ENCODE measurements at places on chromosomes 16 and 17.

DNA sequence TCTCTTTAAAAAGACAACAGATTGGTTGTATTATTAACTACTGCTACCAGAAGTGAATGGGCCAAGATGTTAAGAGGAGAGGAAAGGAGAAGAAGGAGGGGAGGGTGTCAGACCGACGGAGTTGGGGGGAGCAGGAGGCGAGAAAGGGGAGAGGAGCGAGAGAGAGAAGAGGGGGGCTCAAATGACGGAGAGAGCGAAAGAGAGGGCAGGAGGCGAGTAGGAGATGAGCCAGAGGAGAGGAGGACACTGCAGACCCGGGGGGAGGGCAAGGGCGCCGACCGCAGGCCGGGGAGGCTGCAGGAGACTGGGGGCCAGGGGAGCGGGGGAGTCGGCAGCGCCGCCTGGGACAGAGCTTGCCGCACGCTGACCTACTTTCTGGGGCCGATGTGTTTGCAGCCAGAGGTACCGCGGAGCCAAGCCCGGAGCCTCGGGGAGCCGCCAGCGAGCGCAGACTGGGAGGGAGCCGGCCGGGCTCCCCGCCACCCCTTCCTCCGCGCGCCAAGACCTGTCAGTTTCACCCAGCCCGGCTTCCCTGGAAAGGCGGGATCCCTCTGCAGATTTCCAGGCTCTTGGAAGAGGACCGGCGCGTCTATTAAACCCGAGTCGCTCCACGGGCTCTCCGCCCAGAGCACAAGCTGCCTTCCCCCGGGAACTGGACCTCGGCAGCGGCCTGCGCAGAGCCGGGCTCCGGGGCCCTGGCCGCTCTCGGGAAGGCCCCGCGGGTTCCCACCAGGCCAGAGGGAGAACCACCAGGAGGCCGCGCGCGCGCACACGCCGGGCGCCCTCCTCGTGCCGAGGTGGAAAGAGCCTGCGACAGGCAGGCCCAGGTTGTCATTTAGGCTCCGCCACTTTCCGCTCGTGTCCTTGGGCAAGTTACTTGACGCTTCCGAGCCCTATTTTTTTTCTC lies 74.6 kb downstream of the CMC2 start:
- peak; percentile 39 for DNase-seq

- no peak for DNase-seq
These were observed 29.4 kb downstream of the TEKT3 start for GRCh38 chr17:15311996-15312395.

GRCh38 chr16:70375636-70376611 lies 29.2 kb downstream of the DDX19A start:
- no peak for DNase-seq

DNA sequence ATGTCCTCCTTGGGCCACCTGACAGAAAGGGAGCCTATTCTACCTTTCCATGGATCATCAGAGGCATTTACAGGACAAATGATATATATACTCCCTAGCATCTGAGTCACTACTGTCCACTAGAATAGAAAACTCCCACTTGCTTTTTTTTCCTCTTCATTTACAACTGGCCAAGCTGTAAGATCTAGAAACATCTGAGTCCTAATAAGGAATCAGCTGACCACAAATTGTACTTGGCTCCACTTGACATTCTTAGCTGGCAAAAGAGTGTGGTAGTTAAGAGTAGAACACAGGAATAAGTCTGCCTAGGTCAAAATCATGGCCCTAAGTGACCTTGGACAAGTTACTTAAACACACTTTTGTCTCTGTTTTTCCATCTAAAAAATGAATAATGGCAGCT lies 5.2 kb downstream of the RUSF1 start:
- DNase-seq: no peak

DNA sequence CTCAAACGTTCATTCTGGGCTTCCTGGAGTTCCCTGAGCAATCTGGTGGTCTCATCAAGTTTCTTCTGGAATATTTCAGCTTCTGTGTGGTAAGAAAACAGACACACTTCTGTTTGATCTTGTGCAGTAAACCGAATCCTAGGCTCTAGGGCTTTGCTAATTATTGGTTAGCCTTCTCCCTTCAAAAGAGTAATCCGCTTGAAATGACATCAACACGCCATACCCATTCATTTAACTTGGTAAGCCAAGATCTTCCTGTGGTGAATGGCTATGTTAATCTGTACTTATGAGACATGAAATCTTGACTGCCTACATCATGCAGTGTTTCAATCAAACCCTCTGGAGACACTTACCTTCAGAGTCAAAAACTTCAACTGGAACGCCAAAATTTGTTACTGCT lies 48.5 kb downstream of the BRD7 start:
- DNase-seq: no peak

- DNase-seq: no peak
These were observed 300.0 kb upstream of the IRX3 start for GRCh38 chr16:54586474-54587175.

DNA sequence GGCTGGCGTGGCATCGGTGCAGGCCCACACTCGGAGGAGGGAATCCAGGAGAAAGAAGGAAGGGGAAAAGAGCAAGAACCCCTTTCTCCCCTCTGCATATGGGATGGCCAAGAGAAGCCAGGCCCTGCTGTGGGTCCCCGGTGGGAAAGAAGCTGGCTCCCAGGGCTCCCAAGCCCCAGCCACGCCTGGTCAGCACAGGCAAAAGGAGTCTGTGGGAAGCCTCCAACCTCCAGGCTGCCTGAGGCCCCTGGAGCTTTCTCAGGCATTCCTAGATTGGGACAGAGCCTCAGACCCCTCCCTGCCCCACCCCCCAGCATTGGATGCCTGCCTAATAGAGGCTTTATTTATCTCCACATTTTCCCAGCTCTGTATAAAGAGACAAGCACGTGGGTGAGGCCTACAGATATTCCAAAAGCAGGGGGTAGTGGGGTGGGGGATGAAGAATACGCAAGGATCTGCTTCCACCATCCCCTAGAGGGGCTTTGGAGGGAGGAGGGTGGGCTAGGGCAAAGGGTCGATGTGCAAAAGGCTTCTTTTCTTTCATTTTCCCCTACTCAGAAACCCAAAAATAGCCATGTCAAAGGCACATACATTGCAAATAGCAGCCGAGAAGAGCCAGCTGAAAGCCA lies 56.4 kb downstream of the MPRIP start:
- no peak for DNase-seq

- peak; percentile 49 for DNase-seq
These were observed 659.9 kb upstream of the SOX9 start for GRCh38 chr17:71460943-71461342.

DNA sequence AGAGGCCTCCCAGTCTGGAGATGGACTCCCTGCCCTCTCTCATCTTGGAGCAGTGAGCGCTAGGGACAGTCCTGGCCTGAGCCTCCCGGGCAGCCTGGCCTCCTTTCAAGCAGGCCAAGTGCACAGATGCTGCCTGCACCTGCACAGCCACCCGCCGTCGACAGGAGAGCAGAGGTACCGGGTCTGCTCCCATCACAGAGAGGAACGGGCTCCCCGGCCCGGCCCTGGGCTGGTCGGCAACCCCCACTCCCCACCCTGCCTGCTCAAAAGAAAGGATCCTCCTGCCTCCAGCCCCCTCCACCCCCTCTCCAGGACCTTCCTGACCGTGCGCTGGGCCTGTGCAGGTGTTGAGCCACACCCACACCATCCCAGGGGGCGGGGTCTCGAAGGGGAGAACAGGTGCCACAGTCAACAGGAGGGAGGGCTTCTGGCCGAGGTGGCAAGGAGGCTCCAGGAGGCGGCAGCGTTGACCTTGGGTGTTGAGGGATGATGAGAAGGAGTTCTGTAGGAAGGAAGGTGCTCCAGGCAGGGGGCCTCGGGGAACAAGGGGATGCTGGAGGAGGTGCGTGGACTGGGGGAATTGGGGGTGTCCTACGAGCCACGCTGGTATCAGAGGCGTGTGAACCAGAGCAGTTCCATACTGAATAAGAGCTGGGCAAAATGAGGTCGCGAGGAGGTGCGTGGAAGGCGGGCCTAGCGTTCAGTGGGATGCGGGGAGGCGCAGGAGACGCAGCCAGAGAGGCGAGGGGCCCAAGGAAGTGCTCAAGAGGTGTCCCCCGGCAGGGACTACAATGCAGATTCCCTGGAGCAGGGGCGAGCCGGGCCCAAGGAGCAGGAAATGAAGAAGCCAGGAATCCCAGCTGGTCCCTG lies 967 bp upstream of the CDH15 start:
- DNase-seq: peak; percentile 33

DNA sequence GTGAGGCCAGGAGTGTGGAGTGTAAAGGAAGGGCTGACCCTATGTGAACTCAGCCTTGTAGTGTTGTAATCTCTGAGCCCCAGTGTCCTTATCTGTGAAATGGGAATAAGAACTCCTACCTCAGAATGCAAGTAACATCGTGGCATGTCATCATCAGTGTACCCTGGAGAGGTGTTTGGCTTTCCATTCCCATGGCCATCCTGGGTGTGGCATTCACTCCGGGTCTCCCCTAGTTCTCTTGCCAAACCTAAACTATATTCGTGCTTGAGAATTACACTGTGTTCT lies 1.9 kb downstream of the NXPH3 start:
- DNase-seq: no peak

DNA sequence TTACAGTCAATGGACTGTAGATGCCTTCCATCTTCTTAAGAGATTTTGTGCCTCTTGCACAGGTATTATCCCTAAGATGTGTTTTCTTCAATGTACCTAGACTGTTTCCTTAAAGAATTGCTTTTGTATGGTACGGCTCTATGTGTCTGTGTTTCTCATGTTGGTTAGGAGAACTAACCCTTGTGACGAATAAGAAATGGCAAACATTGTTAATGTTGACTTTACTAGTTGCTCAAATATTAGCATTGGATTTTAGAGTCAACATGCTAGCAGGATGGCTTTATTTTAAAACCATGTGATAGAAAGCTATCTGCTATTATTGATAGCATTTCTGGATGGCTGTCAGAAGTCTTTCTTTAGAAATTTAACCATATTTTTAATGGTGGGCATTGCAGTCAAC lies 34.5 kb downstream of the WWOX start:
- DNase-seq: no peak

DNA sequence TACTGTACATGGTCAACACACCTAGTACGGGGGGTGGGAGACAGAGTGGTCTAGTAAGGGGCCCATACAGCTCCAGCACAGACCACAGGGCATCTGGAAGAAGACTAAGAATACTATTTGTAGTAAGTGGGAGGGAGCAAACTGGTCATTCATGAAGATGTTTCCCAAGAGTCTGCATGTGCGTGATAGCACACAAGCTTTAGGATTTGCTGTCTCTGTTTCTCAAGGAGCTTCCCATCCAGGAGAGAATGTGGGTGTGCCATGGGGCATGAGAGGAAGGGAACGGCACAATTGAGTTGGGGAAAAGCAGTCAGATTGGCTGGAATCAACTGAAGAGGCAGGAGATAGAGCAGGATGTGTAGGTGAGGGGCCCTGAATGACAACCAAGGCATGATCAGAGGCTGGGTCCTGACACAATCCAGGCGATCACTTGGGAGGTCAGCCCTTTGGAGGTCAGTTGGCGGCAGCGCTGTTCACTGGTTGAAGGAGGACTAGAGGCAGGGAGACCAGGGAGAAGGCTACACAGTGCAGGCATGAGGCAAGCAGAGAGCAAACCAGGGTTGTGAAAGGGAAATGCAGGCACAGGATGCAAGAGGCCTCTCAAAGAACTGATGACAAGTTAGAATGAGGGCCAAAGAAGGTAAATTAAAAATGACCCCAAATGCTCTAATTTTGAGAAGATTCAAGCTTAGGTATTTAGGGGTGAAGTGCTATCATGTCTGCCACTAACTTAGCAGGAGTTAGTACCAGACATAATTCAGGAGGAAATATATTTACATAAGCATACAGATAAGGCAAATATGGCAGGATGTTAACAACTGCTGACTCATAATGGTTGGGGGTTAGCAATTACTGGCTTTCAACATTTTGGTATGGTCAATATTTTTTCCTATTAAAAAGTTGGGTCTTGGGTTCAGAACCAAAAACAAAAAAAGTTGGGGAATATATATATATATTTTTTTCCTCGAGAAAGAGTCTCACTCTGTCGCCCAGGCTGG lies 10.3 kb downstream of the UBE2O start:
- DNase-seq: no peak

- peak; percentile 2 for DNase-seq
These were observed 227.6 kb upstream of the ASIC2 start for GRCh38 chr17:33520426-33521330.

DNA sequence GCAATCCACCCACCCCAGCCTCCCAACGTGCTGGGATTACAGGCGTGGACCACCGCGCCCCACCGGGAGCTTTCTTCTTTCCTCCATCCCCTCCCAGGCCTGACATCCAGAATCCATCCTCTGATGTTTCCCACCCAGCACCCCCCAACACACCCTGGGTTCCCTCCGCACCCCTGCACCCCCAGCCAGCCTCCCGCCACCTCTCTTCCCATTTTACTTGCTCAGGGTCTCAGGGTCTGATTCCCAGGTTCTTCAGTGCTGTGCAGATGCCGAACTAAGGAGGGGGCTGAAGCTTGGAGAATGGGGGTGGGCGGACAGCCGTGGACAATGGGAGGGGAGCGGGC lies 225 bp downstream of the ASGR1 start:
- no peak for DNase-seq

DNA sequence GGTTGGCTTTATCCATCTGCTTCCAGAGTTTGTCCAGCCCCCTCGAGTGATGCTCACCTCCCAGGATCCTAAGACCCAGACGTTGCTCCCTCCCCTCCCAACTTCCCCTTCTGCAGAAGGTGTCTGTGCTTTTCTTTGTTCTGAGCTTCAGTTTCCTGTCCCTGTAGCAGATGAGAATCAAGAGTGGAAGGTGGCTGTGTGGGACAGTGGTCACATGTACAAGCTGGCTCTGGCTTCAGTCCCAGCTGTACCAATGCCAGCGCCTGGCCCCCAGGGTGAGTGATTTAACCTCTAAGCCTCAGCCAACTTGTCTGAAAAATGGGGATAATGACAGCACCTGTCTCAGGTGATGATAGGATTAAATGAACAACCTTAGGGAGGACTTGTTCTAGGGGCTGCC lies 7.7 kb downstream of the PRR15L start:
- DNase-seq: no peak
